ENCODE measurements at places on chromosomes 12 and 14.

DNA sequence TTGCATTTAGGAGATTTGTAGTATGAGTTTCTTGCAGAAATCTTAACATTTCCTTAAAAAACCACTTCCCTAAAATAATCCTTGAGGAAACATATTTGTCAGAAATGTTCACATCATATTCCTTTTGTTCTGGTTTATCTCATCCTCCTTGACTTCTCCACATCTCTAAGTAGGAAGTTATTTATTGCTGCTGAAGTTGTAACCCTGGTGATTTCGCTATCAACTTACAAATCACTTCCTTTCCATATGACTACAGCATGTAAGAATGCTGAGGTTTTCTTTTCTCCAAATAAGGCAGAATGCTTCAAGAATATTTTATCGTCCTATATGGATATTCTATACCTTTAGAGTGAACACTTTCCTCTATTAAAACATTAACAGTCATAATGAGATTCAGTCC lies 751.7 kb downstream of the NRXN3 start:
- DNase-seq = no peak

DNA sequence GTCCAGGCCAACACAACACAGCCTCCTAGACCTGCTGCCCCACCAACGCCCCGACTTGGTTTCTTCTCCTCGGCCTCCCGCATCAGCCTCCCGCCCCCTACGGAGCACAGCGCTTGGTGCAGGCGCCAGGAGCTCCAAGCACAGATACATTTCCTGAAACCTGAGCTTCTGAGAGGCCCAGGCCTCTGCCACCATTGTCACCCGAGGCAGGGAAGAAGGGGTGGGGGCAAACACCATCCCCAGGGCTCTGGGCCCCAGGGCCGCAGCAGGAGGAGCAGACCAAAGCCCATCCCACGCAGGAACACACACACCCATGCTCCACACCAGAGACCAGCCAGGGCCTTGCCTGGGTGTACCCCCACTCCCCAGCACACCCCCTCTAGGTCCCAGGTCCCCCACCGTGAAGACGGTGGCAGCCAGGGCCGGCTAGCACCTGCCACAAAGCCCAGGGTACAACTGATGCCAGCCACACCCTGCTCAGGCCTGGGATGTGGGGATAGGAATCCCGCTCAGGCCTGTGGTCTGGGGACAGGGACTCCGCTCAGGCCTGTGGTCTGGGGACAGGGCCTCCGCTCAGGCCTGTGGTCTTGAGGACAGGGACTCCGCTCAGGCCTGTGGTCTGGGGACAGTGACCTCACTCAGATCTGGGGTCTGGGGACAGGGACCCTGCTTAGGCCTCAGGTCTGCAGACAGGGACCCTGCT lies 5.4 kb downstream of the JAG2 start:
- no peak for DNase-seq

- no peak for DNase-seq
These were observed 14.0 kb downstream of the CCER1 start for GRCh38 chr12:90940872-90941499.

DNA sequence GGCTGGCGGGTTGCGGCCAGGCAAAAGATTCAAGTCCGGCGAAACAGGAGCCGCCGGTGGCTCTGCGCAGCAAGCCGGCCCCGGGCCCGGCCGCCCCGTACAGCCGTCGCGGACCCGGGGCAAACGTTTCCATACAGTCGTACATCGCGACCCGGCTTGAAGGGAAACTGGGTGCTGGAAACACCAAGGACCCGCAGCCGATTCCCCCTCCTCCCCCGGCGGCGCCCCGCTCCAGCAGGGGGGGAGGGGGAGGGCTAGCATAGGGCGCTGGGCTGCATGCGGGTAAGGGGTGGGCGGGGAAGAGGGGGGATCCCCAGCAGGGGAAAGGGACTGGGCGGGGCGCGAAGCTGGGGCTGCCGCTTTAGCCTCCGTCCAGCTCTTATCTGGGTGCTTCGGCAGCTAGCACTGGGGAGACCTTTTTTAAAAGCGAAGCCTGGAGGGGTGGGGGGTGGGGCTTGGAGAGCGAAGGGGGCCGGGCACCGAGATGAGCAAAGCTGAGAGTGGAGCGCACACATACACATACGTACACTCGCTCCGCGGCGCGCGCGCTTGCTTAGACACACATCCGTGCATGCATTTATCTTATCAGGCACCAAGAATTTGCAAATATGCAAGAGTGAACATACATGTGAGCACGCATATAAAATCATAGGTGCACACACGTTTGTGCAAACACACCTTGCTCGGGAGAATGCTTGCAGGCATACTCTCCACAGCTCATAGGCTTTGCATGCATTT lies 11.9 kb downstream of the RARG start:
- no peak for DNase-seq

- no peak for DNase-seq
These were observed 20.0 kb upstream of the PCNX1 start for GRCh38 chr14:70887207-70887681.

DNA sequence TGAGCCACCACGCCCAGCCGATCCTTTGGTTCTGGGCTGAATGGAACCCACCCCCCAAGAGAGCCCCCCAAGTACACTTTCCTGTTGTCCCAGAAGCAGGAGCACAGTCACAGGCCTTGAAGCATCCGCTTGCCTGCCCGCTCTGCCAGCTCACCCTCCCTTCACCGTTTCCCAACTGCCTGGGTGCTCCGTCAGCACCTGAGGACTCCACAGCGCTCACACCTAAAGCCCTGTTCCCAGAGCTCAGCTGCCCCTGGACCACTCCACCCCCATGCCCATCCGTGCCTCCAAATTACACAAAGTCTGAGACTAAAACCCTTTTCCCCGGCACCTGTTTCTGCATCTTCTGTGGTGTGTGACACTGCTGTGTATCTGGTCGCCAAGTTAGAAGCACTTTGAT lies 44.3 kb upstream of the TRAF3 start:
- no peak for DNase-seq

GRCh38 chr14:54918427-54918826 lies 15.8 kb upstream of the GCH1 start:
- no peak for DNase-seq

DNA sequence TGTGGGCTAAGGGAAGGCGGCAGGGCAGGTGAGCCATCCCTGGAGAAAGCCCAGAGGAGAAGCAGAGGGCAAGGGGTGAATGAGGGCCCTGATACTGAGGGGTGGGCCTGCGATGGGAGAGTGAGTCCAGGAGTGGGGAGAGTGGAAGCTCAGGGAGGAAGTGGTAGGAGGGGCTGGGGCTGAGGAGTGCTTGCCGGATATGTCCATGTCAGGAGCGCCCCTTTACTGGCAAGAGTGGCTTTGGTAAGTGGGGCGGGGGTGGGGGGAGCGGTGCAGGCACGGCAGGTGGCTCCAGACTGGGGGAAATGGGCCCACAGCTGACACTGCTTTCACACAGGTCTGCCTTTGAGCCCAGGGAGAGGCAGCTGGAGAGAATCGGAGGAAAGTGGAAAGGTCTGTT lies 86.4 kb upstream of the GPR68 start:
- no peak for DNase-seq

- DNase-seq = no peak
These were observed 8.0 kb downstream of the ANO6 start for GRCh38 chr12:45223868-45224267.
